Activated naive CD4-positive, alpha-beta T cell treated with anti-CD3 and anti-CD28 coated beads, Interleukin-2, amount 10 ng/mL, durations not matched to agents 7 days and 5 days (primary cell): ENCODE measurements at places on chromosomes 1 and 21.

- DNase-seq = no peak
These were observed 19.0 kb downstream of the SAMSN1 start for GRCh38 chr21:14526836-14527695.

- DNase-seq = peak; percentile 41
These were observed 3.0 kb upstream of the SESN2 start for GRCh38 chr1:28256197-28256827.

DNA sequence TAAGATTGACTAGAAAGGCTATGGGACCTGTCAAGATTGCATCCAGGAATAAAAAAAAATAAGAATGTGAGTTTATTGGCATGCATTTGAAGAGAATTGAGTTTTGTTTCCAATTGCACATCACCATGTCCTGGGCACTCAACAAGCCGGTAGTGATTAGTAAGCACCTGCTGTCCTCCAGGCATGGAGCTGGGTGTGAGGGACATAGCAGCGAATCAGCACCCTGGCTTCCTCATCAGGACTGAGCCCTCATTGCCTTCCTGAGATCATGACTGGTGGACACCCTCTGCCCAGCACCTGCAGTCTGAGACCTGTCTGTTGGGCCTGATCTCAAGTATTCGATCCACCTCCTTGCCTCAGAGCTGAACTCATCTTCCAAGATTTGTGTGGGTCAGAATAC is 26.8 kb downstream of the S100A6 start:
- no peak for DNase-seq

- no peak for DNase-seq
These were observed 10.2 kb upstream of the IFI16 start for GRCh38 chr1:158999316-159000069.

DNA sequence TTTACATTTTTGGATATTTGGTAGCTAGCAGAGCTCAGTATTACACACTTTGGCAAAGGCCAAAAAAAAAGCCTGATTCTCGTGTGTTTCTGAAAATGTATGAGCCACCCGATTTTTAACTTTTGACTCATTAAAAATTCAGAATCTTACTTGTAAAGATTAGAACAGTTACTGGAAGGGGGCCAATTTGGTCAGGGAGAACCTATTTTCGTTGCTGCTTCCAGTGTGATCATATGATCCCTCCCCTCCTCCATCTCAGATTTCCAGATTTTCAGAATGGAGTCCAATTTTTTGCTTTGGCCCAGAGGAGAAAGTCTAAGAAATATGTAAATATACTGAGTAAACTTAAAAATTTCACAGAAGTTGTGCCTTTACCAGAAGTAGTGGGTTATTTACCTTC is 3.2 kb upstream of the OR2AK2 start:
- no peak for DNase-seq

GRCh38 chr1:188237573-188238348 is 1409.0 kb downstream of the PLA2G4A start:
- DNase-seq = no peak

DNA sequence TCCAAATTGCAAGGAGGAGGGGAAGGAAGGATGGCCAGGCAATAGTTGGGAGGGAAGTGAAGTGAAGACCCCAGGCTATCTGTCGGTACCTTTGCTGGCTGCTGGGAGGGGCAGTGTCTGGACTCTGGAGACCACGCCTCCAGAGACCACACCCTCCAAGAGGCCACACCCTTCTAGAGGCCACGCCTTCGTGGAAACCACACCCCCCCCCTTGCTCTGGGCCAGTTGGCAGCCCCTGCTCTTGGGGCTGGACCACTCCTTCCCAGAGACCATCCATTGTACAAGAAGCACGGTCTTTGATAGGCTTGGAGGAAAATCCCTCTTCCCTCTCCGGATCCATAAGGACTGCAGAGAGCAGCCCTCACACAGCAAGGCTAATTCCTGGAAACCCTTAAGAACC is 73.1 kb downstream of the RYR2 start:
- no peak for DNase-seq

GRCh38 chr1:75431843-75432242 is 179.1 kb downstream of the SLC44A5 start:
- DNase-seq = no peak

DNA sequence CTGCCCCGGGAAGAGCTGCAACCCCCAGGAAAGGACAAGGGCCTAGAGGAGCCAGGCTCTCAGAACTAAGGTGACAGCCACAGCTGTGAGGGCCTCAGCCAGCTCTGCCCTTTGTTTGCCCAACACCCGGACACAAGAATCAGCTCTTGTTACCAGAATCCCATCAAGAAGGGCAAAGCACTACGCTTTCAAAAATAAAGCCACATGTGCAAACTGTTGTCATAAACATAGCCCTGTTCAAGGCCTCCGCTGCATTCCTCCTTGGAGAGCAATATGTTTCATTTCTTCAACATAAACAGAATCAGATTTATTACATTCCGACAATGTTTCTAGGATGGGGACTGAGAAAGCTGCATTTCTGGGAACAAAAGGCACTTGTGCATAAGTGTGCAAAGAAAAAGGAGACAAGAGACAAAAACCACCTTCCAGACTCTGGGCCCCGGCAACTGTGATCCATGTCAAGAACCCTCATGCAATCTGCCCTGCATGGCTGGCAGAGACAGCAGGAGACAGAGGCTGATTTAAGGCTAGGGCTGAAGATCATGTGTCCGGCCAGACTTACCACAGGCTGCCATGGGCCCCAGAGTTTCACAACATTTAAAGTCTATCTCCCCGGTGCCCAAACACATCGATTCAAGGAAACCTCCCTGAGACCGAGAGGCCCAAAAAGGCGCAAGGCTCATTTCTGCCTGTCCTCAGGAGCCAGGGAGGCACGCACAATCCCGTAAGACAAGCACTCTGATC is 71.0 kb downstream of the SSBP3 start:
- DNase-seq = no peak

GRCh38 chr1:58465176-58465575 is 81.3 kb downstream of the OMA1 start:
- DNase-seq = no peak

- DNase-seq = peak; percentile 39
These were observed 179.2 kb downstream of the ATG4C start for GRCh38 chr1:62962901-62963776.

- DNase-seq = no peak
These were observed 15.9 kb downstream of the DUSP10 start for GRCh38 chr1:221725735-221726672.

DNA sequence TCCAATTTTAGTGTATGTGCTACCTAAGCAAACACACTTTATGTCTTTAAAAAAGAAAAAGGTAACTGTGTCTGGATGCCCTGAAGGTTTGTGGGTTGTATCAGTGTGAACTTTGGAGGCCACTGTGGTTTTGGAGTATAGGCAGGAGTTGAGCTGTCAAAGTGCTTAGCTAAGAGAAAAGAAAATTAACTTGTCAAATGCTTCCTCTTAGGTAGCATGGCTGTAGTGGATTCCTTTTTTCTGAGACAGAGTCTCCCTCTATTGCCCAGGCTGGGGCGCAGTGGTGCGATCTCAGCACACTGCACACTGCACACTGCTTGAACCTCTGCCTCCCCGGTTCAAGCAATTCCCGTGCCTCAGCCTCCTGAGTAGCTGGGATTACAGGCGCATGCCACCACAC is 11.2 kb upstream of the SLC41A1 start:
- no peak for DNase-seq

DNA sequence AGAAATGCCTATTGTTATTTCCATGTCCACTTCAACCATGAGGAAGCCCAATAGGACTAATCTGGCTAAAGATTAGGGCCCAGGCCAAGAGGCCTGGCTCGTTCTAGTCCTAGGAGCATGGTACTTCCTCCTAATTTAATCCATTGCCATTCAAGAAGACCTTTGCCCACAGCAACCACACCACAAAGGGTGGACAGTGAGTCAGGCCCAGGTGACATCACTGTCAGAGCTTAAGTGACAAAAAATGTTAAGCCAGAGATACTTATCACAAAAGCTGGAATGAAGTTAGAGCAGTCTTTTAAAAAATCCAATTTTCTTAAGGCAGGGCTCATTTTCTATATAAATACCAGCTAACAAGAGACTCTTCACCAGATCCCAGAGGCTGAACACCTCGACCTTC is at the start of gene SPRR3:
Gene SPRR3, plus strand, starts transcription at position 368 of the 400 bp plus-strand sequence. CDS start 1,272 bp downstream, outside the sequence.
- DNase-seq = no peak
